ENCODE measurements at places on chromosomes 4 and X.

DNA sequence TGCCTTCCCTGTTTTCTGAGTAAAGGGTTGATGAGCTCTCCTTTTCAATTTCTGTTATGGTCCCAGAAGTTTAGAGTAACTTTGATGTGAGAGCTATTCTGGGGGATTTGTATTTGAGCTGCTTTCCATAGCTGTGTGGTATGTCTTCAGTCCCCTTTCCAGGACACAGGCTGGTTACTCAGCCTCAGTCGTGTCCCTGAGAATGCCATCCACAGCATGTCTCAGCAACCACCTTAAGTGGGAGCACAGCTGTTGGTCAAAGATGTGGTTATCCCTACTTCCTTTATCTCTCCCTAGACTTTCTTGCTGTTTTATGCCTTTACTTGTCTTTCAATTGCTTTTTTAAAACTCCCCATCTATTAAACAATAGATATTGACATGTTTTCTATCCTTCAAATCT lies 37.8 kb downstream of the RNF175 start:
- DNase-seq = no peak

GRCh38 chrX:154840856-154841255 lies 6.4 kb upstream of the SMIM9 start:
- peak; percentile 41 for DNase-seq

DNA sequence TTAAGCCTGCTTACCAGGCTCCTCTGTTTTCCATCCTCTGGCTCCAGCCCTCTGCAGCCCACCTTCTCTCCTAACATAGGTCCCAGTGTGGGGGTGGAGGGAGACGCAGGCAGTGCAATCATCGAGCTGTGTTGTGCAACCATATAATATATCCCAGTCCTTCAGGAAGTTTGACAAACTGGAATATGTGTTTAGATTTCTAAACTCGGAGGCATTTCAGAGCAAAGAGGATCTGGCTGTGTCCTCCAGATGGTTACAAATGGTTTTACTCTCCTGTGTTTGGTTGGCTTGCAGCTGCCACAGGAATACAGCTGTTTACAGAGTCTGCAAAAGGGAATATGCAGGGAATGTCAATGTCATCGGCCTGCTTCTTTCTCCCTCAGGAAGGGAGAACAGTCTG lies 195.3 kb upstream of the LNX1 start:
- DNase-seq = no peak

- DNase-seq = no peak
These were observed 356.0 kb downstream of the ADAM29 start for GRCh38 chr4:175273995-175274753.

- DNase-seq = no peak
These were observed 368.5 kb upstream of the PABPC5 start for GRCh38 chrX:91066104-91066503.

- no peak for DNase-seq
These were observed 116.7 kb upstream of the GLRA2 start for GRCh38 chrX:14412686-14413085.

DNA sequence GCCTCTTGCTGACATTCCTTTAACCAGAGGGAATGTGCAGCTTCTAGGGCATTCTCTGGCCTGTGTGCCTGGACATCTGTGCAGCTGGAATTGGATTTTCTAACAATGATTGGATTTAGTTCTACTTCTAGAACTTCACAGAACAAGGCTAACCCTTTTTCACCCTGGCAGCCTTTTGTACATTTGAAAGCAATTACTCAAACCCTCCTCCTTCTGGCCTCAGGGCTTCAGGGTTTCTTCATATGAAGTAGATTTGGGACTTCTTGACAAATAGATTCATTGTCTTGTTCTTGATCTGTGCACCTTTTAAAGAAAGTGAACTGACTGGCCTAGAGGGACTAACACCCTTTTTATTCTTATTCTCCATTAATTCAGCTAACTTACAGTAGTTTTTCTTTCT lies 30.1 kb downstream of the SPATA18 start:
- DNase-seq = no peak

DNA sequence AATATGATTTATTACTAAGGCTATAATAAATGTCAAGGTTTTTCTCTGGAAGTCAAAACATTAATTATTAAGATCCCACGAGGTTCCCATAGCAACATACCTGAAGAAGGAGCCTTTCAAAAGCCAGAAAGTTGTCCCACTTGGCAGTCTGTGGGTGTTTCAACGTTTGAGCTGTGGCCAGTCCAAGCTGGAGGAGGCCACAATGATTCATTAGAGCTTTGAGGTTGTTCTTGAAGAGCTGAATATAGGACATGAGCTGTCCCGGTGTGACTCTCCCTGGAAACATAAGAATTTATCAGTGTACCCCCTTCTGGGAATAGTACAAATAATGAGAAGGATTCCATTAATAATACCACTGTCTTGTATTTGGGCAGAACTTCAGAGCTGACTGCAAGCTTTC lies 92.1 kb downstream of the SCFD2 start:
- peak; percentile 8 for DNase-seq
